ENCODE measurements at places on chromosomes 6 and 20.

GRCh38 chr6:54698974-54699373 is 147.6 kb upstream of the FAM83B start:
- DNase-seq, result no peak

GRCh38 chr20:51067792-51068191 is 44.9 kb upstream of the KCNG1 start:
- DNase-seq, result no peak

DNA sequence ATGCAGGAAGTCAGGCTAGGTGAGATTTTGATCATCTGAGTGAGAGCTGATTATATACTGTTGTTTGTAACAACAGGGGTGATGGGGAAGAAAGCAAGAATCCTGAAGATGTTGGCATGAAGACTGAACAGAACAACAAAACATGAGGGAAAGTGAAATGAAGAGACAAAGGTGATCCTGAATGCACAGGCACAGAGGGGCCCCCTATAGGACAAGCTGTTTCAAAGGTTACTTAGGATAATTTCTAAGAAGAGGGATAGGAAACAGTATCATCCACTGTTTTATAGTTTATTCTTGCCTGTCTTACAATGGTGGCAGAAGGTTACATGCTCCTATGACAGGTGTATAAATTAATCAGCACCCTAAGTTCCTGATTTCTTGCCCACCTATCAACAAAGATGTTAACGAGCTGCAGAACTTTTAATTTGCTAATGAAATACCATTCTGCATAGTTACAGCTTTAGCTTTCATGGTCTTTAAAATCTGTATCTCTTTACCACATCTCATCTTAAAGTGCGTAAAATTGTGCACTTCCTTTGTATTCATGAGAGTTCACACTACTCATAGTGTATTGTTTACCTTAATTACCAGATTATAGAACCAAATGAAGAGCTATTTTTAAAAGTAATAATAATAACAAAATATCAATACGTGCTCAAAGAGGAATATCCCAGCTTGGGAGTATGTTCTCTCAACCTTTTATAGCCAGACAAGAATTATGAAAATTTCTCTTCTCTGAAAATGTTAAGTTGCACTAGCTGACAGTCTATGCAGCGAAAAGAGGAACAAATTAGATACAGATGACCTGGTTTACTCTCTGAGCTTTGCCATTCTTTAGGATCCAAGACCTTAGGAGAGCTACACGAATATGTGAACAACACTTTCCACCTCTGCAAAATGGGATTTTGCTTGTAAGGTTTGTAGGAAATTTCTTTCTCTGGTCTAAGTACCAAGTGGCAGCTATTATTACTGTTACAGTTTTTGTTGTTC is 192.5 kb downstream of the EDN1 start:
- no peak for DNase-seq

GRCh38 chr6:15875797-15876196 is 213.0 kb upstream of the DTNBP1 start:
- DNase-seq, result no peak

DNA sequence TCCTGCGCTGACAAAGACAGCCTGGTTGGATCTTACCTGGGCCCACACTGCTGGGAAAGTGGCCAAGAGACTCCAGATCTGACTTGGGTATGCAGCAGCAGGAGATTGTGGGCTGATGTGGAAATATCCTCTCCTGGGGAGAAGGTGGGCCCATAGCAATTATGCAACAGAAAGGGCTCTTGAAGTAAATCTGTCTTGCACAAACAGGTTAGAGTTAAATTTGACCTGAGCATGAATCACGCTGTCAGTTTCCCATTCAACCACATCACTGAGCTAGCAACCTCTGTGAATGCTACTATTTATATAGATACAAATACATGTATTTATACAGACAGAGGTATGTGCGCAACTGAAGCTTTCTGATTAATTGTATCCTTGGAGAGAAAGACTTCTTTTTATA is 28.3 kb upstream of the PDYN start:
- DNase-seq, result no peak

GRCh38 chr6:16183187-16183664 is 54.3 kb downstream of the MYLIP start:
- DNase-seq, result no peak

- no peak for DNase-seq
Measured at GRCh38 chr20:38727607-38728190, 3.4 kb downstream of the SLC32A1 start.

DNA sequence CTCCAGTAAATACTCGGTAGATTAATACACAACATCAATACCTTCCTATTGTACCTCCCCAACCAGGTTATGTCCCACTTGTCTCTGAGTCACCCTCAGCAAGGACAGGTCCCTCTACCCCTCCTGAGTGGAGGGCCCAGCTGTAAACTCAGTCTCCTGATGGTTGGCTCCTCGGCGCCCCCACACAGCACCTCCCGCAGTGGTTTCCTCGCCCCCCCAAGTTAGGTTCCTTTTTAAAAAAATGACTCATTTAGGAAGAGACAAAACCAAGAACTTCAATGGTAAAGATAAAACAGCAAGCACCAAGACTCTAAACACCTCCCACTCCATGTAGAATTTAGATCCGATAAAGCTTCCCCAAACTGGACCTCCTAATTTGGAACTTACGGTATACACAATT is 83.5 kb downstream of the TRERF1 start:
- DNase-seq, result no peak

- DNase-seq, result no peak
Measured at GRCh38 chr6:43796168-43796567, 26.2 kb downstream of the VEGFA start.

GRCh38 chr6:121816906-121817540 is 381.6 kb downstream of the GJA1 start:
- no peak for DNase-seq

GRCh38 chr20:53910351-53911002 is 159.9 kb downstream of the BCAS1 start:
- DNase-seq, result no peak

GRCh38 chr6:75735491-75736186 is 13.4 kb upstream of the MYO6 start:
- no peak for DNase-seq

- no peak for DNase-seq
Measured at GRCh38 chr6:23441808-23442461, 684.1 kb upstream of the NRSN1 start.

DNA sequence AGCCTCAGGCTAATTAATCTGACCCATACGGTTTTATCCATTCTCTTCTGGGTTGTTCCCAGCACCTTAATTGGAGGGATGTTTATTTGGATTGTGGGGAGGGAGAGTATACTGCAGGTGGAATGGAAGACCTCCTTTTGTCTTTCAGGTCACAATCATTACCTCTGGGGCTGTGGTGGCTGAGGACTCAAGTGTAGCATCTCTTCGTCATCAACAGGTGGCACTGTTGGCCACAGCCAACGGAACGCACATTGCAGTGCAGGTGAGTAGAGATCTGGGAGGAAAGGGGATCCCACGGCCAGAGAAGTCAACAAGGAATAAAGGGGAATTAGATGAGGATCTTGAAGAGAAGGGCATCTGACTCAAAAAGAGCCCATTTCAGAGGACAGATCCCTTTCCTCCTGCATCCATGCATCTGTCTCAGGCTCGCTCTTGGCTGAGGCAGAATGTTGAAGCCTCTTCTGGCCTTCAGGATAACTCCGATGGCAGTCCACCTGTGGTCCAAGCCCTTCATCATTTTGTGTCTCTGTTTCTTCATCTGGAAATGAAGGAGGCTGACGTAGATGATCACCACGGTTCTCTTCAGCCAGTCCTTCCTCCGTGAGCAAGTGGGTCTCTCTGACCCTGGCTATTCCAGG is 3.2 kb upstream of the DEF6 start:
- DNase-seq, result peak; percentile 54

- no peak for DNase-seq
Measured at GRCh38 chr6:21767891-21768648, 174.5 kb downstream of the SOX4 start.

- no peak for DNase-seq
Measured at GRCh38 chr6:12729467-12729866, 12.9 kb downstream of the PHACTR1 start.

- no peak for DNase-seq
Measured at GRCh38 chr20:10225439-10226060, 6.9 kb downstream of the SNAP25 start.

GRCh38 chr6:137801352-137802114 is 65.5 kb upstream of the TNFAIP3 start:
- DNase-seq, result no peak

- no peak for DNase-seq
Measured at GRCh38 chr6:22783931-22784330, 214.6 kb downstream of the HDGFL1 start.

DNA sequence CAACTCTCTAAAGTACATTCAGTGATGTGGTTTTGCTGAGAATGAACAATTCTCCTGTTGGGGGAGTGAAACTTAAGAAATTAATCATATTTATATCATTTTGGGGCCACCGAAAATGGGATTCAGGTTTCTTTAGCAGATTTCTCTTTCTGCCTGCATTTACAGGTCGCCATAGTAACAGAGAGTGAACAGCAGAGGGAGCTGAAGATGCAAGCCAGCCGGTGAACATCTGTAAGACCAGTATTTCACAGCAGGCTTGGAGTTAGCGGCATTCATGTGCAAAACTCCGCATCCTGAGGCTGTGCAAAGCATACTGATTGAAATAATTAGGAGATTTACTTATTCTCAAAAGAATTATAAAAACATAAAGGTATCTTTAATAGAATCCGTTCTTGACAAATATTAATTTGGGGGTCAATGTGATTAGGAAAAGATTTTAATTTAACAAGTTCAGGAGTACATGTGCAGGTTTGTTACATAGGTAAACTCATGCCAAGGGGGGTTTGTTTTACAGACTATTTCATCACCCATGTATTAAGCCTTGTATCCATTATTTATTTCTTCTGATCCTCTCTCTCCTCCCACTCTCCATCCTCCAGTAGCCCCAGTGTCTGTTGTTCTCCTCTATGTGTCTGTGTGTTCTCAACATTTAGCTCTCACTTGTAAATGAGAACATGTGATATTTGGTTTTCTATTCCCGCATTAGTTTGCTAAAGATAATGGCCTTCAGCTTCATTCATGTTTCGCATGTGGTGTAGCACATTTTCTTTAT is 17.8 kb upstream of the HSF2 start:
- peak; percentile 55 for DNase-seq

- DNase-seq, result no peak
Measured at GRCh38 chr6:169965657-169966311, 214.4 kb downstream of the ERMARD start.

- DNase-seq, result no peak
Measured at GRCh38 chr6:362231-362923, 29.2 kb upstream of the IRF4 start.

DNA sequence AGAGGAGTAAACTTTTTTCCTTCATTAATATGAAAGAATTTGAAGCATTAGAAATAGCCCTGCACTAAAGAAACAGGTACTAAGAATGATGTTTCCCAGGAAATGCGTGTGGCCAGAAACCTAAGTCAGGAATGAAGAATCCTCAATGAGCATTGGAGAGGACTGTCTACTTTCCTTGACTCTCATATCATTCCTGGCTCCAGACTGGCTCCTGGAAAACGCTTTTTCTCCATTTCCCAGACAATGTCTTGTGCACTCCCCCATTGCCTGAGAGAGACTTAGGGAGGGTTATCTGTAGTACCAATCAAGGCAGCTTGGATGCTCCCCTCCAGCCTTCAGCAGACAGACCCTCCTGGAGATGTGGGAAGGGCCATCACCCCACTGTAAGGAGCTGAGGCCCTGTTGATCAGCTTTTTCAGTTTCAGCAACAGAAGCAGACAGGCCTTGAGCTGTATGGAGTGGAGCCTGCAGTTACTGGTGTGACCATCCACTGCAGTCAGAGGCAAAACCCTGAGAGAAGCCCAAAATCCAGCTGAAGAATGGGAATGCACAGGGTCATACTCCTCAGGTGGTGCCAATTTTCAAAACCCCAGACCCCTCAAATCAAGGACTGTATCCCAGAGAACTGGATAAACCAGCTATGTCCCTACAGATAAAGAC is 127.3 kb upstream of the NT5E start:
- DNase-seq, result no peak

GRCh38 chr6:33430991-33431879 is 11.4 kb downstream of the SYNGAP1 start:
- DNase-seq, result peak; percentile 31

DNA sequence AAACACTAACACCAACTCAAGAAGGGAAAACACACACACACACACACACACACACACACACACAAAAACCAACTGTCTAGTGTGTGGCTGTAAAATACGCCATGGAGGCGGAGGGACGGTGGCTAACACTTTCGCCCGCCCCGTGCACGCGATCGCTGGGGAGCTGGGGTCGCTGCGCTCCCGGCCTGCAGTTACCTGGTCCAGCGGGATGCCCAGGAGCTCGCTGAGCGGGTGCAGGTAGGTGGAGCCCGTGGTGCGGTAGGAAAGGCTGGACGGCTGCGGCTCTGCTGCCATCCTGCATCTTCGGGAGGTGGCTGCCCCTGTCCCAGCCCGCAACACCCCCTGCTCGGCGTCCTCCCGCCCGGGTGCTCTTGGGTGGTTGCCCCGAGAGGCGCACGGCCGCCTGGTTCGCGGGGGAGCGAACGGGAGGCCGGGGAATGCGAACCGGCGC is 303 bp downstream of the MBOAT1 start:
- DNase-seq, result no peak

DNA sequence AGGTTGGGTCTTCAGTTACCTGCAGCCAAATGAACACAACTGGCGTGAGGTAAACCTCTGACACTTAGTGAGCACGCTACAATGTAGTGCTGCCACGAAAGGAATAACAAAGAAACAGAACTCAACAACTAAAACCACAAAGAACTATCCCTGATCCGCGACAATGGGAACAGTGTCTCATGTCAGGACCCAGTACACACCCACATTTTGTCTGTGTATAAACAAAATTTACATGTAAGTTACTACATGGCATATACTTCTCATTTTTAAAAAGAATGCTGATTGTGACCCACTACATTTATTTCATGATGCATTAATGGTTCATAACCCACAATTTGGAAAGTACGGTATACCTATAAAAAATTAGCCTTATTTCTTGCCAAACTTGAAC is 14.1 kb downstream of the FKBP1A start:
- no peak for DNase-seq

DNA sequence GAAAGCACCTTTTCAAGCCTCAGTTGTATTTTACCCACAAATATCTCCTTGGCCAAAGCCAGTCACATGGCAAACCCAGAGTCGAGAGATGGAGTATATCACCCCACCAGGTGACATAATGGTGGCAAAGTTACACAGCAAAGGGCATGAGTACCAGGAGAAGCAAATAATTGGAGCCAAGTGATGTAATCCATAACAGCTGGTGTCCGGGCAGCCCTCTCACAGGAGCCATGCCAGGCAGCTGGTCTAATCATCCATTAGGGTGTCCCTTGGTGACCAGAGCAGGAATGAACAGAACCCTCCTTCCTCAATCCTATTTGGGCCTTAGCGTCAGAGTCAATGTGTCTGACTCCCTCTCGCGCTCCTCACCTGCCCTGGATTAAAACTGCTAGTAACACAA is 272.1 kb downstream of the LRFN2 start:
- no peak for DNase-seq

DNA sequence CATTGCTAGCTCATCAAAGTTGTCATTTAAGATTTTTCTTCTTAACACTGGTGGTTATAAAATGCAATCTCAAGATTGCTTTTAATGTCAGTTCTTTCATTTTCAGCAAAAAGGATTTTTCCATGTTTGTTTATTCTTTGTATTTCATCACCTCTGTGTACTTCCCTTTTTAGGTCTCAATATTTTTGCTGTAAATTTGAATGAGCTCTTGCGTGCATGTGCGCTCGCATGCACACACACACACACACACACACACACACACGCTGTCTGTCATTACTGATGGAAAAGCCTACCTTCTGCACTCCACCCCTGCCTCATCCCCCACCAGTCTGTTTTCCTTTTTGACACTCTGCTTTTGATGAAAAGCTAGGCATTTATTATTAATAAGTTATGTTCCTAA is 85.3 kb upstream of the FYN start:
- no peak for DNase-seq

All from thyroid gland (tissue), 4 donors.